Stimulated activated CD8-positive, alpha-beta memory T cell treated with anti-CD3 and anti-CD28 coated beads, Interleukin-7, amount 100 ng/mL, for 4 hours (primary cell): ENCODE measurements at places on chromosomes 4 and X.

GRCh38 chr4:64192731-64193412, 216.4 kb downstream of the TECRL start:
- no peak for DNase-seq

DNA sequence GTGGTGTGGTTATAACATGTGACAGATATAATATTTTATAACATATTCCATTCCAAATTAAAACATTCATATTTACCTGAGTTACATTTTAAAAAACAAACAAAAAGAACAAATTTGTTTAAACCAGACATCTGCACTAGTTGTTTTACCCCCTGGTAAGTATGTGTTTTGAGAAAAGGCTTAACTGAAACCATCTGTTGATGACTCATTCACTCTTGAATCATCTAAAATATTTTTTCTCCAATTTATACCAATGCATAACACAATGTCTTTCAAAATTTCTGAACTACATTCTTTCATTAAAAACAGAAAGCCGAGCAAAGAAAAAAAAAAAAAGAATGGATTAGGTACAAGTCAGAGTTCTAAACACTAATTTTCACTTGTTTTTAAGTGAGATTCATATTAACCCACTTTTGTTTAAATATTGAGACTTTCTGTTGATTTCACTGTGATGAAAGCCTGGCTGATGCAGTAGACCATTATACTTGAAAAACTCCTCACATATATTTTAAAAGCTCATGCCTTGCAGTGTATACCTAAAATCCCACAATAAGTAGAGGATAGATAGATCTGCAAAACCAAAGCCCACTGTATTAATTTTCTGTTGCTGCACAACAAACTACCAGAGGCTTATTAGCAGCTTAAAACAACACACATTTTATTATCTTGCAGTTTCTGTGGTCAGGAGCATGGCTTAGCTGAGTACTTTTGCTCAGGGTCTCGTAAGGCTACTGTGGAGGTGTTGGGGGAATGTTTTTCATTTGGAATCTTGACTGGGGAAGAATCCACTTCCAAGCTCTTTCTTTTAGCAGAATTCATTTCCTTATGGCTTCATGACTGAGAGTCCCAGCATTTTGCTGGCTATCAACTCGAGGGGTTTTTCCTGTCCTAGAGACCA, 221.5 kb downstream of the PCDH18 start:
- no peak for DNase-seq

GRCh38 chr4:69493515-69493914, 2.2 kb downstream of the UGT2B4 start:
- no peak for DNase-seq

- DNase-seq: no peak
Observed at GRCh38 chr4:14827111-14827510, 175.2 kb upstream of the CPEB2 start.
